ENCODE measurements at places on chromosomes 12 and 14. TPM values are rescaled to one million over a fixed set of nuclear protein-coding genes. Genes with fewer than 3 reads are reported as not detected.

DNA sequence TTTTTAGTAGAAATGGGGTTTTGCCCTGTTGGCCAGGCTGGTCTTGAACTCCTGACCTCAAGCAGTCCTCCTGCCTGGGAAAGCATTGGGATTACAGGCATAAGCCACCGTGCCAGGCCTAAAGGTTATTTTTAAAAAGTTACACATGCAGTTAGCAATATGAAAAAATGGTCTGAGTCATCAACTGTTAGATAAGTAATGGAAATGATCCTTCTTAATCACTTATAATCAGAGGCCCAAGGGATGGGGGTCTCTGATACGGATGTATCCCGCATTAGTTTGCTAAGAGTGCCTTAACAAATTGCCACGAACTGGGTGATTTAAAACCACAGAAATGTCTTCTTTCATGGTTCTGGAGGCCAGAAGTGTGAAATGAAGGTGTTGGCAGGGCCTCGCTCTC lies 54.1 kb upstream of the FERMT2 start:
- no peak for DNase-seq

DNA sequence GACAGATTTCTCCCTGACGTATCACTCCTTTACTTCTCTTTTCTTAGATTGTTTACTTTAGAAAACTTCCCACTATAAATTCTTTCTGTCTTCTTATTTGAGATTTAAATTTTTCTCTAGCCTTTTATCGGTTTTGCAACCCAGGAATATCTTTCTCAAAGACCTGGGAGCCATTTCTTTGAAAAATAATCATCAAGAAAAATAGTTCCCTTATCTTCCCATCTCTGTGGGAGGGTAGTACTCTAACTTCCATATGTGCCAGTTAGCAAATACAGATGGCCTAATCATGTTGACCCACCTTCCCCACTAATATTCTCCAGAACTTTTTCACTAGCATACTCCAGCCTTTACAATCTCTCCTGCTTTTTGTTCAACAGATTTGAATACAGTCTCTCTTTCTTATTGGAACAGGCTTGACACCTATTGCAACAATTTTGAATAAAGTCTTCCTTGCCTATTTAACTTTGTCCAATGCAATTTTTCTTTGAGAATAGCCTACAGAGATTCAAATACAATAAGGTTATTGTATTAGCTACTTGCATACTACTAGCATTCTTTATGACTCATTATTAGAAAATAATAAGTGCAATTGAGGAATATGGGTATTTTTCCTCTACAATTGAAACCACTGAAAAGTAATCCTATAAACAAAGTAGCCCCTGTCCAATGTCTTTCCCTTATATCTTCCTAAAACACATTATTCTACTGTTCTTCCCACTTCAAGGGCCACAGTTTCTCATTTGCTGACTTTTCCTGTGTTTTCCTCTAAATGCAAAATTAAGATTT lies 27.4 kb upstream of the KLRB1 start:
- DNase-seq: no peak

GRCh38 chr12:57145460-57146059 lies 1.9 kb downstream of the LRP1-AS start:
- no peak for DNase-seq

The PPP1R1A gene
- not detected for total RNA-seq

Measured in activated CD8-positive, alpha-beta memory T cell treated with anti-CD3 and anti-CD28 coated beads, Interleukin-2, amount 10 ng/mL, durations not matched to agents 7 days and 5 days (primary cell).